ENCODE measurements at places on chromosomes 1 and 21.

DNA sequence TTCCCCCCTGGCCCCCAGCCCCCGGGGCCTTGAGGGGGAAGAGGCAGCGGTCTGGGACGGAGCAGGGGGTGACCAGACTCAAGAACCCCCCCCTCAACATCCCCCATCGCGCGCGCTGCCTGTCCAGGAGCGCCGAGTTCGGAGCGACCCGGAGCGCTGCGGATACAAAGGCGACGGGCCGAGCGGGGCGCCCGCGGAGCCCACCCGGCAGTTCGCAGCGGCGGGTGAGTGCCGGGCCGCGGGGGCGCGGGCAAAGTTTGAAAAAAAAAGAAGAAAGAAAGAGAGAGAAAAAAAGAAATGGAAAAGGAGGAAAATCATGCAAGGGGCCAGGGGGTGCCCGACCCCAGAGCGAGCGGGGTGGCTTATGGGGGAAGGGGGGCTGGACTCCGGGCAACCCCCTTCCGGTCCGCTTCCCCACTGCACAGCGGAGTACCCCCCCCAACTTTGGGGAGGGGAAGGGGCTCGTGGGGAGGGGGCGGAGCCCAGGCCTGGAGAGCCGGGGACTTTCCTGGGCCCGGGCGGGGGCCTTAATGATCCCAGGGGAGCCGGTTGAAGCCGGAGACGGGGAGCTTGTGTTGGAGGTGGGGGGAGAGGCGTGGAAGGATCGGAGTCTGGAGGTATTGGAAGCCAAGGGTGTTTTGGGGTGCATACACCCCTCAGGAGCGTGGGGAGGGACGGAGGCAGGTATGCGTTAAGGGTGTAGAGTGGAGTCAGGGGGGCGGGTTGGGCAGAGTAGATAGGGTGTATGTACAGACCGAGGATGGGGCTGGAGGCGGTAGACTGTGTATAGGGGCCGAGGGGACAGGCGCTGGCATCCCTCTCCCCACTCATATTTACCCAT lies 502 bp downstream of the VANGL2 start:
- no peak for DNase-seq

DNA sequence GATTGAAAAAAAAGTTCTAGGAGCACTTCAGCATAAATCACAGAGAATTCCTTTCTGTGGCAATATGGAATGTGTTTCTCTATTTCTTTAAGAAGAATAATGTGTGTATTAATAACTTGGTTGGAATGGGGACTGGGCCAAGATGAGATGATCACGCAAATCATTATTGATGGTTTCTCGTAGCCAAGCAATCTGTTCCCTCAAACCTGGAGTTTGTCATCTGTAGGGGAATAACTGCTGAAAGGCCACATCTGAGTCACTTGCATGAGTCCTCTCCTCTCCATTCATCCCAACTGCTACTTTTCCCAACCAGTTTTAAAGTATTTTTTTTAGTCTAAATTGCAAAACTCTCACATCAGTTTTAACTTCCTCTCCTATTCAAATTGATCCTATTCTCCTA lies 480.4 kb downstream of the PLPP3 start:
- no peak for DNase-seq

GRCh38 chr1:167517535-167518330 lies 596 bp downstream of the CD247 start:
- peak; percentile 93 for DNase-seq

- DNase-seq: no peak
Observed at GRCh38 chr1:30888391-30888790, 20.2 kb downstream of the SDC3 start.

- DNase-seq: no peak
Observed at GRCh38 chr1:161473348-161473747, 31.9 kb upstream of the FCGR2A start.

DNA sequence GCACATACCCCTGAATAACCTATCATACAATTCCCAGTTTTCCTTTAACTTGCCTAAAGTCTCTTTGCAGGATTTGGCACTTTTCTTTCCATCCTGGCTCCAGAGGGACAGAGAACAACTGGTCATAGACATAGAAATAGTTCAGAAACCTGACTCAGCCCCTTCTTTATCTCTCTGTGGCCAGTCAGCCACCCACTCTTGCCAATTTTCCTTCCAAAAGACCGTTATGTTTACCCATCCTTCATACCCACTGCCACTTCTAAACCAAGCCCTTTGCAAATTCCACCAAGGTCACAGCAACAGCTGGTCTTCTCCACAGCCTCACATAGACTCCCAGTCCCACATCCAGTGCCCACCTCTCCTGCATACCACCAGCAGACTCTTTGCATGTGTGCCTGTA lies 127.2 kb upstream of the FGGY start:
- DNase-seq: no peak

DNA sequence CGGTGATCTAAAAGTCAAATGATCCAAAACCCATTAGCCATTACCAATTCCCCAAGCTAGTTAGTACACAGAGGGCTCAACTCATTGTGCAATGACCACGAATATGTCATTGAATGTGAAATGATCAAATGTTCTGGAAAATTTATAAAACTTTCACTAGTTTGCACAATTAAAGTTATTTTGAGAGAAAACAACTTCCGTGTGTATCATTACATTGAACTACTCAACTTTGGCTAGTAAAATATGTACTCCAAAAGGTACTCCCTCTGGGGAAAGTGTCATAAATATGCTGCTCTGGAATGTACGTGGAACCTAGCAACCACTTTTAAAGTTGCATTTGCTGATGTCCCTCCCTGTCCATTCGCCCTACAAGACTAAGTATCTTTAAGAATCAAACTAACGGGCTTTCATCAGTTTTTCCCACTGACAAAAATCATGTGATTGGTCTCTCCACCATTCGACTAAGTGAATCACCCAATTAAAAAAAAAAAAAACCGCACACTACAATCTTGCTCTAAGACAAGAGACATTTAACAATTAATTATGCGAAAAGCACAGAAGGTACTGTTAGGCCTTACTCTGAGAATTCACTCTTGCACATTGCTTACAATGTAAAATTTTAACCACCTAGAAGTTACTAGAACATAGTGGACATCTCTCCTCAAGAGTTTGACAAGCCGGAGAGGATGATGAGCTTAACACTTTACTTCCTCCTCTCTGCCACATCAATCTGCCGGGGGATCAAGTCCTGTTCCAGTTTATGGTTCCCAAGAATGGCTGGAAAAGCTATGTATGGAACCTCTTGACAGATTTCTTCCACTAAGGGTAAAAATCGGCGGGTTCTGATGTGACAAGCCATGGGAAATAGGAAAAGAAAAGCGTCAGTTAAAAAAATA lies 1.2 kb downstream of the ACBD3 start:
- DNase-seq: no peak

DNA sequence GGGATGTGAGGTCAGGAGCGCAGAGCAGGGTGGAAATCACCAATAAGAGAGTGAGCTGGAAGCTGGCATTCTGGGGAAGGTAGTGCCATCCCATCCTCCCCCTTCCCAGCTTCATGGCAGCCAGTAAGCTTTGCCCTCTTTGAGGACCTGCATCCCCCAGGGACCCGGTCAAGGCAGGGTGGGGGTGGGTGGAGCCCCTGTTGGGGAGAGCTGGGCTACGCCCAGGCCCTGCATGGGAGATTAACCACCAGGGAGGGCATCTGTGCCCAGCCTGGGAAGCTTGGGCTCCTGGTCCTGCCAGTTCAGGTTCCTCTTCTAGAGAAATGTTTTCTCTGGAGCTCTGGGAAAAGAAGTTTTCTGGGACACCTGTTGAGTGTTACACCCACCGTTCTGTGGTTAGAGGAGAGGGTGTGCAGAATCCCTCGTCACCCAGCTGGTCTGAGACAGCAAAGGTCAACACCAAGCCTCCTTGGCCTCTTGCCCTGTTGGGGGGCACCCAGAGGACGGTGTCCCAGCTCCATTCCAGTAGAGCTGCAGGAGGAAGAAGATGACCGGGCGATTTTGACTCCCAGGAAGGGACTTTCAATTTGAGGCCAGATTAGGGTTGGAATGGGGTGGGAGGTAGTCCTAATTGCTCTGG lies 30.1 kb upstream of the TENT5C start:
- DNase-seq: no peak

- DNase-seq: no peak
Observed at GRCh38 chr21:43005635-43006034, 31.3 kb downstream of the PKNOX1 start.

- no peak for DNase-seq
Observed at GRCh38 chr1:230189341-230189740, 122.3 kb downstream of the GALNT2 start.

- DNase-seq: no peak
Observed at GRCh38 chr1:224333939-224334786, 4.2 kb upstream of the NVL start.

GRCh38 chr1:25065795-25066238 lies 135.7 kb upstream of the RUNX3 start:
- DNase-seq: no peak

DNA sequence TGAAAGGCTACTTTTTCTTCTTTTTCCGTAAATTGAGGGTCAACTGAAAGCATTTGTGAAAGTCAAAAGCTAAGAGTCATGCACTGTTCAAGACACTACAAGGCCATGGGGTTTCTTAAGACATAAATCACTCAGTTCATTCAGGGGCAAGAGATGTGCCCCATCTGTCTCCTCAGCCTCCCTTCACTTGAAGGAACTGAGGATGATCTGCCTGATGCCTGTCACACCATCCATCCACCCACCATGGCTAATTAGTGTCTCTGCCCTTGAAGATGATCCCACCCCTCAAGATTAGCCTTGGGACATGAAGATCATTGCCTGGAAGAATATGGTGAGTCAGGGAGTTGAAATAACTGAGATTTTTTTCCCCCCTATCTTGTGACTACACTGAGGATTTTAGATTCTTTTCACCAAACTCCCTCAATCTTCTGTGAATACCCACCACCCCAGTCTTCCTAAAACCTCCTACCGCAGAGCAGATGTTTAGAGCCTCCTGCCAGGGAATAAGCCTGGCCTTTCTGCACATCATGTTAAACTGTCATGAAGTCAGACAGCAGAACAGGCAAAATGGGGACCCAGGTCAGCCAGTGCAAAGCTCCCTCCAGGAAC lies 88.6 kb upstream of the LMO4 start:
- no peak for DNase-seq

DNA sequence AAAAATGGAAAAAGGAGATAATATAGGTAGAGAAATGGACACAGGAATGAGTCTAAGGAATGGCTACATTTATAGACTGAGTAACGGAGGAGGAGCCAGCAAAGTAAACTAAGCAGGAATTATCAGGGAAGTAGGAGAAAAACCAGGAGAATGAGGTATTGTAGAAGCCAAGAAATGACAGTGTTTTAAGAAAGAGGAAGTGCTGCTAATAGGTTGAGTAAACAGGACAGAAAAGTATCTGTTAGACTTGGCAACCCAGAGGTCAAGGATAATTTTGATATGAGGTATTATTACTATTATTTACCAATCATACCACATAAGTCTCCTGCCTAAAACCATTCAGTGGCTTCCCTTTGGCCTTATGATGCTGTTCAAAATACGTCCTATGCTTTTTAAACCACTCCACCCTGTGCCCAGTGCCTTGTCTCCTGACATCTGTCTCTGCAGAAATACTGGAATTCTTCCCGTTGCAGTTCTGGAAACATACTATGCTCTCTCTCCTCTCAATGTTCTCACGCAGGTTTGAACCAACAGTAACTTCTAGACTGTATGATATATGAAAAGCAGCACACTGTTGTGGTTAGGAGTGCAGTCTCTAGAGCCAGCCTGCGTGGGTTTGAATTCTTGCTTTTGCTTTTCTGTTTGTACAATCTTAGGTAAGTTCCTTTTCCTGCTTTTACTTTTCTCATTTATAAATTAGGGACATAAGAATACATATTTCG lies 24.6 kb upstream of the NEK7 start:
- no peak for DNase-seq

GRCh38 chr1:159436469-159436868 lies 3.1 kb upstream of the OR10J1 start:
- no peak for DNase-seq

DNA sequence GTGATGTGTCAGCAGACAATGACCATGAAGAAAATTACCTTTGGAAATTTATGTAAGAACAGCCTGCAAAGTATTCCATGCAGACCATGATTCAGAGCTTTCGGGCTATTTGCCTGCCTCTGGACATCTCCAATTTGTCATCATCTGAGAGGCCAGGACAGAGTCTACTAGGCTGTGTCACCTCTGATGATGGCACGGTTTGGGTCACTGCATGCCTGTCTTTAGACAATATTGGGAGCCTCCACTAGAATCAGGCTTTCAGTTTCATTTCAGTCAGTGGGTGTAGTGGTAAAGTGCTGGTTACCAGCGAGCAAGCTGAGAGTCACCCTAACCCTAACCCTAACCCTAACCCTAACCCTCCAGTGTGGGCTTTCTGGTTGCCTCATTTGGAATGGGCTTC lies 80.8 kb downstream of the KCNJ6 start:
- no peak for DNase-seq

DNA sequence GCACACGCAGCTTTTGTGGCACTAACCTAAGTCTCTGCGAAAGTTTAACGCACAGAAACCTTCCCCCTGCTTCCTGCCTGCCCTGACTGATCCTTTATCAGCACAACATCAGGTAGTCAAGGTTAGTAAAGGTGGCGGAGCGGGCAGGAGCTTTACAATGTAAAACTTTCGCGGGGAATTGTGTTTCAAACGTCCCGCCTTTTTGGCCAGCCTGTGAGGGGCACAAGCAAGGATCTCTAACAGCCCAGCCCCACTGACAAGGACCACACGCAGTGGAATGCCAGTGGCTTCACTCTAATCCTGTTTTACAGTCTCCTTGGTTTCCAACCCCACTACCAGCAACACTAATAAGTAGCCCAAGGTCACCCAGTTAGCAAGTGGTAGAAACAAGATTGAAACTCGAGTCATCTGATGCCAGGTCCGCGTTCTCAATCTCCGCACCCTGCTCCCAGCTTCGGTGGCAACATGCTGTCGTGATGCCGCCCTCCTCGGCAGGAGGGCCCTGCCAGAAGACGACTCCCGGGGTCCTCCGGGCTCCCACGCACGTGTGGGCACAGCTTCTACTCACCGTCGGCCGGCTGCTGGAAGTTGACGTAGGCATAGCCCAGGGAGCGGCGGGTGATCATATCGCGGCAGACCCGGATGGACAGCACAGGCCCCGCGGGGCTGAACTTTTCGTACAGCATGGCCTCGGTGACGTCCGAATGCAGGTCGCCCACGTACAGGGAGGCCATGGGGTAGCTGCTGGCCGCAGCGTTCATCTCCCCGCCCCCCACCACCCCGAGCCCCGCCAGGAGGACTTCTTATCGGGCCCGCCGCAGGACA lies 1.2 kb downstream of the PABPC4 start:
- peak; percentile 61 for DNase-seq

GRCh38 chr1:55572878-55573734 lies 357.9 kb upstream of the USP24 start:
- no peak for DNase-seq

DNA sequence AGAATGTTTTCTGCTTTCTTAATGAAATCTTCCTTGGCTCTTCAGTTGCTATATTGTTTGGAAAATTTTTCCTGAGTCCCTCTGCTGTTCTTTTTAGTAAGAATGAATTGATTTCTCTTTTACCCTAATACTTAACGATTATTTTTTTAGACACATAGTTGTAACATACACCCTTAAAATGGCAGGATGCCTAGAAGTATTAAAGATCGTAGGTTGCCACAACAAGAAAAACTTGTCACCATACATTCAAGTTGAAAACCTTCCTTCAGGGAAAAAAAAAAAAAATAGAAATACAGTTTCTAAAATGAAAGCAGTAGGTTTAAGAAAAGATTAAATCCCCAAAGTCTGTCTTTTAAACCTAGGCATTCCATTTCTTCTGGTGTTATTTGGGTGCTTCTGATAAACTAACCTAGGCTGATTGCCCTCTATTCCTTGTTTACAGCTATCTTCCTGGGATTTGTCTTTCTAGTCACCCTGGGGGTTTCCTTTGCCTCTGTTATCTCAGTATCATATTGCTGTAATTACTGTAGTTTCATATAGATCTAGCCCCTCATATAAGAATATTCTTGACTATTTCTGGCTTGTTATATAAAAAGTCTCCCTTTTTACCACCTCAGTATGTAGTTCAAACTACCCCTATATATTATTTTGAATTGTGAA lies 16.8 kb downstream of the SUCO start:
- no peak for DNase-seq

Data from activated T-cell treated with anti-CD3 and anti-CD28 coated beads, Interleukin-2, amount 50 U/mL, for 48 hours (primary cell).